GM12892 (cell line): ENCODE measurements at places on chromosomes 6 and 20.

DNA sequence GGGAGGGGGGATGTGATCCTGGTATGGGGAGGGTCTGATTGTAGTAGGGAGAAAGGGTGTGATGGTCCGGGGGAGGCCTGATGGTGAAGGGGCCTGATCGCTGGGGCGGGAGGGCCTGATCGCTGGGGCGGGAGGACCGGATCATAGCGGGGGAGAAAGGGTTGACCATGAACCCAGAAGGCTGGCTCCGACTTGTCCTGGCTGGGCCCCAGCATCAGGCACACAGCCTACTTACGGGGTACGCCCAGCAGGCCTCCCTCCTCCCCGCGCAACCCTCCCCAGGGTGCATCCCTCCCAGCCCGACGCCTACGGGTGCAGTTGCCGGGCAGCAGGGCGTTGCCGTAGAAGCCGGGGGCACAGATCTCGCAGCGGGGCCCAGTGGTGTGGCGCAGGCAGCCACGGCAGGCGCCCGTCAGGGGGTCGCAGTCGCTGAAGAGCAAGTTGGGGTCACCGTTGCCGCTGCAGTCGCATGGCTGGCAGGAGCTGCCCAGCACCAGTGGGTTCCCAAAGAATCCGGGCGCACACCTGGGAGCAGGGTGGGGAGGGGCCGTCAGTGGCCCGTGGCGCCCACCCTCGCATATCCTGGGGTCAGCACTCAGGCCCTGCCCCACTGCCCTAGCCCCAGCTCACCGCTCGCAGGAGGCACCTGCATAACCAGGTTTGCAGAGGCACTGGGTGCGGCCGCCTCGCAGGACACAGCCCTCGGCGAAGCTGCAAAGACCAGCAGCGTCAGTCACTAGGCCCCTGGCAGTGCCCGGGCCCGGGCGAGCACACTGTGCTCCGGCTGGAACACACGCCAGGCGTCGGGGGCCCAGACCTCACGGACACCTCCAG lies 20.6 kb downstream of the ADRM1 start:
- no peak for DNase-seq

DNA sequence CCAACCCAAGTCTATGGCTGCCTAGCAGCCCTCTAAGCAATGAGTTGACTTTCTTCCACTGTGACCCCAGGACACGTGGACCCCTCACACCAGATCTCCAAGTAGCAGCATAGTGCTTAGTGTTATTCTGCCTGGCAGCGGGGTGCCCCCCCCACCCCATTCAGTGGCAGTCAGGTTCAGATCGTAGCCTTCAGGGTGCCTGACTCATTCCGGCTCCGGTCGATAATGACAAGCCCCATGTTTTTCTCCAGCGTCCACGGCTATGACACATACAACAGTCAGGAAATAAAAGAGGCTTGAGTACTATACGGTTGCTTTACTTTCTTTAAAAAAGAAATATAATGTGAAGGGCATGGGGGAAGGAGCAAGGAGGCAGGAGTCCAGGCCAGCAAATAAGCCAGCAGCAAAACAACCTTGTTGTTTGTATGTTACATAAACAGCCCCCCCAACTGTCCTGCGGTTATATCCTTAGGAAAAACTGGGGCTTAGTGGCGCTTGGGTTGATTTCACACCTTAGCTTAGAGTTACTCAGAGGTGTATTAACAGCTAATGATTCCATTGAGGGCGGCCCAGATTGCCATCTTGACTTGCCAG lies 23.1 kb downstream of the GNAS start:
- DNase-seq: no peak

GRCh38 chr6:79605968-79606764 lies 25.0 kb upstream of the SH3BGRL2 start:
- no peak for DNase-seq

- no peak for DNase-seq
Measured at GRCh38 chr6:73145690-73146089, 79.6 kb downstream of the KHDC1L start.

DNA sequence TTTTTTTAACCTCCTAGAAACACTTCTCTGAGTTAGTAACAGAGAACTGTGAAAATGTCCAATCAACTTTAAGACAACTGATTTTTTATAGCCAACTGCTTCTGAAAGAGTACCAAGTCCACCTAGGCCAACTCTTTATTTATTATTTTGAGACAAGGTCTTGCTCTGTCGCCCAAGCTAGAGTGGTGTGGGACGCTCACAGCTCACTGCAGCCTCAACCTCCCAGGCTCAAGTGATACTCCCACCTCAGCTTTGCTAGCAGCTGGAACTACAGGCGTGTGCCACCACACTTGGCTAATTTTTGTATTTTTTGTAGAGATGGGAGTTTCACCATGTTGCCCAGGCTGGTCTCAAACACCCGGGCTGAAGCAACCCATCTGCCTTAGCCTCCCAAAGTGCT lies 331.6 kb downstream of the RNGTT start:
- no peak for DNase-seq

DNA sequence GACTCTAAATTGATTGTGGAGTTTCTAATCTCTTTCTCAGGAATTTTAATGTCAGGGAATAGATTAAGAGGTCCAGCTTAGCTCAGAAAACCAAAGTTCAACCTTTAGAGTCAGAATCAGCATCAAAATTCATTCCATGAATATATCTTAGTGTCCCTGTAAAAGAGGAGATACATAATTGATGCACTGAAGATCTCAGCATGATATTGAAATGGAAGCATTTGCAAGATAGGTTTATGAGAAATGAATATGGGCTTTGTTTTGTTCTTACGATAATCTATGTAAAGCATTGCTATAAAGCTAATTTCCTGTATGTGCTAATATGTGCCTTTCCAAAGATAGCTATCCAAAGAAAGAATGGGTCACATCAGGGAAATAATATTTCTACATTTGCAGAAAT lies 404.5 kb upstream of the HSF2 start:
- no peak for DNase-seq

GRCh38 chr20:51554538-51555165 lies 12.1 kb upstream of the NFATC2 start:
- DNase-seq: no peak

- no peak for DNase-seq
Measured at GRCh38 chr6:163381118-163381756, 33.3 kb upstream of the QKI start.

DNA sequence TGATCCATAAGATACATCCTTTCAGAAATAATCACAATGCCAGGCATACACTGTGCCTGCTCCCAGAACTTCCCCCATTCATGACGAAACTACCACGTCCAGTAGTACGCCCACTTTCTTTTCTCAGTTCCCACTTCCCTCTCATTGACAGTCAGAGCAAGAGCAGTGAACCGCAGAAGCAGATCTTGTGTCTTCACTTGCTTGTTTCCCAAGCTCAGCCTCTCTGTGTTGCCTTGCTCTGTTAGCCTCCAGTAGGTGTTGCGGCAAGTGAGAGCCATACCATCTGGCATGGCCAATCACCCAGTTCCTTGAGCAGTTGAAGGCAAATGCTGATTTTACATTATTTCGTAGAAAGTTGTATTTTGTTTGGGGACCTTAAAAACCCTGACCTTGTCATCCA lies 11.7 kb downstream of the UST start:
- DNase-seq: peak; percentile 27

DNA sequence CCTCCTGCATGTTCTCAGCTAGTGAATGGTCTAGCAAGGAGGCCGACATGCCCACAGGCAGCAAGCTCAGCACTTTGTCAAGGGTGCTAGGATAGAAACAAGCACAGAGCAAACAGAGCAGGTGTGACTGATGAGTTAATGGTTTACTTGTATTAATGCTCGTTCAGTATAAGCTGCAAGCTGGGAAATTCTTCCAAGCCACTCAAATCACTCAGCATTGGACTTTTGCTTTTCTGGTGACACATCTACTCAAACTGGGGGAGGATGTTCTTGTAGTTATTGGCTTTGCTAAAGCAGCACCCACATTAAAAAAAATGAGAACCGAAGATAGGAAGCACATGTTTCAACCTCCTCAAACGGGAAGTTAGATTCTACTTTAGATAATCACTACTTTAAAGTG lies 43.1 kb upstream of the NEDD9 start:
- peak; percentile 27 for DNase-seq

- DNase-seq: no peak
Measured at GRCh38 chr6:164807125-164807524, 502.3 kb downstream of the C6orf118 start.

DNA sequence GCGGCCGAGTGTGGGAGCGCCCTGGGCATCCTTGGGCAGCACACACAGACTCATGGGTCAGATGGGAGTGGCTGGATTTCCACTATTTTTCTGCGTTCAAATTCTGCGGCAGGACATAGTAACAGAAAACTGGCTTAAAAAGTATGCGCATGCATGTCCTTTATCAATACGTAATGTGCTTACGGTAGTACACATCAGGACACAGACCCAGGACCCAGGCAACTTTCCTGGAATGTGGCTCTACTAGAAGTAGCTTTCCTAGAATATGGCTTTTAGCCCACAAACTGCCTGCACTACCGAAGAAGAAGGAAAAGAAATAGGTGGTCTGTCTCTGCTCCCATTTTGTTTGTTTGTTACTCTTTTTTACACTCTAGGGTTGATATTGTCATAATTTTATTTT lies 43.4 kb upstream of the SHLD1 start:
- no peak for DNase-seq

GRCh38 chr6:6619021-6619794 lies 30.7 kb downstream of the LY86 start:
- DNase-seq: no peak

- DNase-seq: no peak
Measured at GRCh38 chr6:157443066-157443800, 62.2 kb downstream of the ZDHHC14 start.

DNA sequence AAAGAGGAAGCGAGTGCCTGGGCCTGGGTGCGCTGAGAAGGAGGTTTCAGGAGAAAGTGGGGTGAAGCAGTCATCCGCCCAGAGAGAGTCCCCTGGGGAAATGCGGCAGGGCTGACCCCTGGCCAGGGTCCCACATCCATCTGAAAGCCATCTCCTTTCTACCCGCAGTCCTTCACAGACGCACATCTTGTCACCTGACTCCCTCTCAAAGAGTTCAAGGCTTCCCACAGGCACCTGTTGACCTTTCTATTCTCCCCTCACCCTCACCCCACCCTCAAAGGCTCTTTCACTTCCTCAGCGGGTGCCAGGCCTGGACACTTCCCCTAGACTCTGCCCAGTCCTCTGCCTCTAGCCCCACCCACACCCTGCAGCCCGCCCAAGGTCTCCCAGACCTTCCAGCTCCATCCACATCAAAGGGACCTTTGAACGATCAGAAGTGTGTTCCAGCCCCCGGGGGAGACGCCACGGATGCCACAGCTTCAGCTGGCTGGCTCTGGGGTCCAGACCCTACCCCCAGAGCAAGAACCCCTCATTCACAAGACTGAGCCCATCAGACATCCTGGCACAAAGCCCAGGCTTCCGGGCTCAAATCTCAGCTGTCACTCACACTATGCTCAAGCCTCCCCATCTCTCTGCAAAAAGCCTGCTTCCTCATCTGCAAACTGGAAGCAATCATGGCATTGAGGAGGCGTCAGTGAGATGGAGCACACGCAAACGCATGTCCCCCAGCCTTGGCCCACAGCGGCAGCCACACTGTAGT lies 2.1 kb downstream of the CTSZ start:
- peak; percentile 86 for DNase-seq

GRCh38 chr6:3348821-3349220 lies 90.1 kb downstream of the PSMG4 start:
- no peak for DNase-seq

GRCh38 chr6:125828476-125829039 lies 37.8 kb downstream of the NCOA7 start:
- DNase-seq: no peak

DNA sequence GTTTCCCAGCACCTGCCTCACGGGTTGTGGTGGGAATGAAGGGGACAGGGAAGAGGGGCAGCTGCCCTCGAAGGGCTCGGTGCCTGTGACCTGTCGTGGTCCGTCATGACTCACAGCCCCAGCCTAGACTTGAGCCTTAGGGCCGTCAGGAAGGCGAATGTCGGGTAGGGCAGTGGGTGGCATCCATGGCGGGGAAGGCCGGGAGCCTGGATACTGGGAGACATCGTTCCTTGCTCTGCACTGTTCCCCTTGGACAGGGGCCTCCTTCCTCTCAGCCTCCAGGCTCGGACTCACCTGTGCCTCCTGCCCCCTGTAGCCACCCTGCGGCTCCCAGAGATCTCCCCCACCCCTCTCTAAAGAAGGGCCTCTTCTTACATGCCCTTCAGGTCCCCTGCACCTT lies 52.2 kb upstream of the APCDD1L start:
- DNase-seq: no peak

- no peak for DNase-seq
Measured at GRCh38 chr20:57696401-57696961, 13.3 kb downstream of the PMEPA1 start.

- no peak for DNase-seq
Measured at GRCh38 chr6:45637611-45638257, 260.0 kb upstream of the SUPT3H start.

GRCh38 chr20:54774426-54774825 lies 299.0 kb downstream of the DOK5 start:
- DNase-seq: no peak

- DNase-seq: no peak
Measured at GRCh38 chr6:6006428-6007365, at the start of gene NRN1. Gene NRN1 (minus strand): TSS chr6:6006925. CDS start chr6:6006749, 176 bp downstream.

DNA sequence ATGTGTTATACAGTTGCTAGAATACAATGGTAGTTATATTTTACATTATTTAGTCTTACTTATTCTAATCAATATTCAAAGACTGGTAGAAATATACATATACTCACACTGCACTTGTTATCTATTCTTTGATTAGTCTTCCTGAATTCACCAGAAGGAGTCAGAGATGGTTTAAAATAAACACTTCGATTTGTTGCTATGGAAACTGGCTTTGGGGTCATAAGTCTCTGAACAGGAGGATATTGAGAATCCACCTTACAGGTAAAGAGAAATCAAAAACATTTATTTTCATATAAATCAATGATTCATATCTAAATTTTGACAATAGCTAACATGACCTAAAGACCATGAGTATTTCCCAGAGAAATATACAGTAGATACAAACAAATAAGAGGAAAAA lies 41.6 kb downstream of the NUP153 start:
- DNase-seq: no peak

GRCh38 chr6:169371344-169372127 lies 117.9 kb upstream of the THBS2 start:
- no peak for DNase-seq

DNA sequence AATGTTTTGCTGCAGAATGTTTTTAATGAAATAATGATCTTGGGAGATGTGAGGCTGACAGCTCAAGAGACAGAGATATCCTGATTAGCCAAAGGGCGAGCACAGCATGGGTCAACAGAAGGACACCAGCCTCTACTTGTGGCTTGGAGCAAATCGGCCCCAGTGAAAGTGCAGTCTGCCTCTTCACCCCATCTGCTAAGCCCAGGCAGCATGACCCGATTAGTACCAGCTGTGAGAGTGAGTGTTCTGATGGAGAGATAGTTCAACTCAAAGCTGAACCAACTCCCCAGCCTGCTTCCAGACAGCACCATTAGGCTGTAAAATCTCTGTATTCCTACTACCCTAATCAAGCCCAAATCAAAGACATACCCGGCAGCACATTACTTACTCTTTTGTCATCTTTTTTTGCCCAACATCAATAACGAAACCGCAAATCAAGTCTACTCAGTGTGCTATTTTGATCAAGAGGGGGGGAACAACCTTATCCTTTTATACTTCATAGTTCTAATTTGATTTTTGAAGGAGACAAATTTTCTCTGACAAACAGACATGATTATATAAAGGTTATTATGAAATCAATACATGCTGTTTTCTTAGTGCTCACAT lies 514.1 kb upstream of the NRSN1 start:
- DNase-seq: no peak
